ENCODE measurements at places on chromosomes 3 and 15.
A peak's percentile ranks its signal among the peaks of the same experiment; 100 is the strongest.

DNA sequence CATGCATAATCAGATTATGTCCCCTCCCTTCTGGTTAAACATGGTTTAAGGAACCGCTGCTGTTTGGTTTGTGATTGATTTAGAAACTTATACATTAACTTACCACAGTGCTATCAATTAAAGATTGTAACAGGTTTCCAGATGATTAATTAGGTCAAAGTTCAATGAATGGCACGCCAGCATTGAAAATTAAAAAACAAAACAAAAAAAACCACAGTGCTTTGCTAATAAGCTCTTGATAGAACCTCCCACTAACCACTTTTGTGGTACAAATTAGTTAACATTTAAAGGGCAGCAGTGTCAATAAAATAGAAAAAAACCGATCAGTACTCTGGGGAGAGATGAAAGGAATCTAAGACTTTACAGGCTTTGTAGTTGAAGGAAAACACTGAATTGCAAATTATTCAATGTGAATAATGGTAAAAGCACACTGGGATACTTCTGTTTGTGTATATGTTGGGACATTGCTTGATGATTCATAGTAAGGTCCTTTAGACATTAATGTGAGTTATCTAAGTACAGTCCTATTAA is 7.6 kb upstream of the C3orf38 start:
- no peak for DNase-seq

DNA sequence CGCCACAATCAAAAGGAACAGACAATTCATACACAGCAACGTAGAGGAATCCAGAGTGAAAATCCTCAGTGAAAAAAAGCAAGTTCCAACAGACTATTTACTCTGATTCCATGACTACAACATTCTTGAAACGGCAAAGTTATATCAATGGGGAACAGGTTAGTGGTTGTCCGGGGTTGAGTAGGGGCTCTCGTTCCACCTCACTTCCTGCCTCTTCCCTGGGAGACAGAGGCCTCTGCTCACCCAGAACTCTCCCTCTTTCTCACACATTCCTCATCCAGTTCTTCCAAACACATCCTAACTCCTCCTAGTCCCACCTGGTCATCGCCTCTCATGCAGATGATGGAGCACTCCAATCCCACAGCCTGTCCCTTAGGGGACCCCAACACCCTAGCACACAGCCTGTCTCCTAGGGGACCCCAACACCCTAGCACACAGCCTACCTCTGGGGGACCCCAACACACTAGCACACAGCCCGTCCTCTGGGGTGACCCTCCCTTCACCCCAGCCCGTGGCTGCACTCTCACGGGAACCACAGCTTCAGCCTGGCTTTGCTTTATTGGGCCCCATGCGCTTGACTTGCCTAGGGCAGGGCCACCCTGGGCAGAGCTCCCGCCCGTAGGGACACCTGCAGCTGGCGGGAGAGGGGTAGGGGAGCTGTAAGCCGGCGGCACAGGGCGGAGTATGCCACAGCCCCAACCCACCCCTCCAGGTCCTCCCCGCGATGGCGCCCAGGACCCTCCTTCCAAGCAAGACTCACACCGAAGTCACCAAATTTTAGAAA is 5.2 kb downstream of the OCA2 start:
- DNase-seq, result no peak

DNA sequence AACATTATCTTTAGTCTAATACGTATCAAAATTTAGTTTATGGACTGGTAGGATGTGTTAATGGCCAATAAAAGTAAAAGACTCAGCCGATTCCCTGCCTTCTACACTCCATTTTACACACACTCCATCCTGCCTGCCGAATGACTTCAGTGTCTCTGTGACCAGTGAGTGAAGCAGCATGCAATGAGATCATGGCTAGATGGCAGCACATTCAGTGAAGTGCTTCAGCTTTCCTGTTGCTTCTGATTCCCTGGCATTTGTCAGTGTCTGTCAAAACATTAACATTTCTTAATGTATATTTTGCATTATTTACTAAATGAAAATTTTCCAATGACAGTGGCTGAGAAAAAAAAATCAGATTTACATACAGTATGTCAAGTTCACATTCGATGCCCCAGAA is 412.0 kb downstream of the FHIT start:
- DNase-seq, result peak; percentile 73

GRCh38 chr15:81747026-81747425 is 298.8 kb downstream of the MEX3B start:
- no peak for DNase-seq

DNA sequence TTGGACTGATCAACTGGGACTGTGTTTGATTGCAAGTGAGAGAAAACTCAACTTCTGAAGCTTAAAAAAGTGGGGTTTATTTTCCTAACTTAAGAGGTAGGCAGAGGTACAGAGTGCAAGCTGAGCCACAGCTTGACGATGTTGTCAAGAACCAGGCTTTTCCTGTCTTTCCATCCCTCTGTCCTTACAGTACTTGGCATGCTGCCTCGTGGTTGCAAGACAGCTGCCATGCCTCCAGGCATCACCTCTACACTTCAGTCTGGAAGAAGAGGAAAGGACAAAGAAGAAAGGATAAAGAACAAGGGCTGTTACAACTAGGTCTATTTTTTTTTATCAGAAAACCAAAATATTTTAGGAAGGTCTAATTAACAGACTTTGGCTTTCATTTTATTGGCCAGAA is 51.8 kb upstream of the GALNT15 start:
- no peak for DNase-seq

DNA sequence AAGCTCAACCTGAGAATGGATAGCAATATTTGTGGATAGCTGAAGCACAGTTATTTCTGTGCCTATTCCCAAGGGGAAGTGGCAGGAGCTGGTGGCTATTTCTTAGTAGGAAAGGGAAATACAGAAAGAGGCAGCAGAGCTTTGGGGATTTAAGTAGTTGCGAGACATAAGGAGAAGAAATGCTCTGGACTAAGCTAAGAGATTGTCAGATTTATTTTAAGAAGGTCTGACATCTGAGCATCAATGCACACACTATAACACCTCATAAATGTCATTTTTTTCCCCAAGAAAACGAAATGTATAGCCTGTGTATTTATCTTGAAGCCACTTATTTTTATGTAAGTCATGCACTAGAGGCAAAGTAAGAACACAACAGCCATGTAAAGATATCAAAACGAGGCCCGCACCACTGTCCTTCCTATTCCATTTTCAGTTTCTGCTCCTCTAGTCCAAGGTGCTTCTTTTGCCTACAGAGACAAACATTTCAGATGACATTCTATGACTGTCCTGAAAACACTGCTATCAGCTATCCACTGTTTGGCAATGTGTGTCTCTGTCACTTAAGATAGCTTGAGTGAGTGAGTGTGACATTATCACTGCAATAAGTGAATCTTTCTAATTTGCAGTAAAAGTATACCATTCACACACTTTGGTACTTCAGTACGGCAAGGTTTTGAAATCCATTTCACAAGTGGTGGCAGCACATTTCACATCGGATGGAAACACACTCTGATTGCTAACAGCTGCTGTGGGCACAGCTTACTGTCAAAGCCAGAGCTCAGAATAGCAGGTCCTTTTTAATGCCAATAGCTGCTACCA is 62.7 kb upstream of the ICE2 start:
- DNase-seq, result no peak

DNA sequence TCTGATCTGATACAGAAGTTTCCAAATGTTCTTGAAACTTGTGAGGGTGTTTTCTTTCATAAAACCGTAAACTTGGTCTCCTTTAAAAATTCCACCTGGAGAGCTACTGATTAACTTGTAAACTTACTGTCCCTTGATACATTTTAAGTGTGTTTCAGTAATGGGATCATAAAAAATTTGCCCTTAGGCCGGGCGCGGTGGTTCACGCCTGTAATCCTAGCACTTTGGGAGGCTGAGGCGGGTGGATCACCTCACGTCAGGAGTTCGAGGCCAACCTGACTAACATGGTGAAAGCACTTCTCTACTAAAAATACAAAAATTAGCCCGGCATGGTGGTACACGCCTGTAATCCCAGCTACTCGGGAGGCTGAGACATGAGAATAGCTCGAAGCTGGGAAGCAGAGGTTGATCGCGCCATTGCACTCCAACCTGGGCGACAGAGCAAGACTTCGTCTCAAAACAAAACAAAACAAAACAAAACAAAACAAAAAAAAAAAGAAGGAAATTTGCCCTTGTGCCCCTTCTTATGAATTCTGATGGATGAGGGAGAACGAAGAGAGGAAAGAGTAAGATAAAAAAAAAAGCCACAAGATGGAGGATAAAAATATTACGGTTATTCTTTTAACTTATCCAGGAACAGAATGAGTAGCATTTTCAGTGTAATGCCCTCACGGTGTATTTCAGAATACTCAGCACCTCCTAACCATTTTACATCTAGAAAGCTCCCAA is 32.1 kb upstream of the AP4E1 start:
- DNase-seq, result no peak

DNA sequence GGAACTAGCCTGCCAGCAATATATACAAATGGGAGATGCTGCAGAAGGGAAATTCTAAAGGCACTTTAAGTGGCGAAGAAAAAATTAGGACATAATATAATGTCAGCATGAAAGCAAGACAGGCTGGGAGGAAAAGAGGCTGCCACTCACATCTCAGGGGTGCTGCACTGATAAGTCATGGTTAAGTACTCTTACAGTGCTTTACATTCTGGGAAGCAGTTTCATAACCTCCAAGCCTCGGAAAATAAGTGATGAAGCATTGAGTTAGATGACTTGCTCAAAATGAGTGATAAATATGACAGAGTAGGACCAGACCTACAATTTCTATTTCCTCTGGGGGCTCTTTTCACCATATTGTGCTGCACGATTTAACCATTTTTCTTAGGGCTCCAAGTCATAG is 109.0 kb downstream of the HERC1 start:
- no peak for DNase-seq

- DNase-seq, result no peak
Observed at GRCh38 chr3:48929358-48930035, 10.9 kb downstream of the ARIH2 start.

DNA sequence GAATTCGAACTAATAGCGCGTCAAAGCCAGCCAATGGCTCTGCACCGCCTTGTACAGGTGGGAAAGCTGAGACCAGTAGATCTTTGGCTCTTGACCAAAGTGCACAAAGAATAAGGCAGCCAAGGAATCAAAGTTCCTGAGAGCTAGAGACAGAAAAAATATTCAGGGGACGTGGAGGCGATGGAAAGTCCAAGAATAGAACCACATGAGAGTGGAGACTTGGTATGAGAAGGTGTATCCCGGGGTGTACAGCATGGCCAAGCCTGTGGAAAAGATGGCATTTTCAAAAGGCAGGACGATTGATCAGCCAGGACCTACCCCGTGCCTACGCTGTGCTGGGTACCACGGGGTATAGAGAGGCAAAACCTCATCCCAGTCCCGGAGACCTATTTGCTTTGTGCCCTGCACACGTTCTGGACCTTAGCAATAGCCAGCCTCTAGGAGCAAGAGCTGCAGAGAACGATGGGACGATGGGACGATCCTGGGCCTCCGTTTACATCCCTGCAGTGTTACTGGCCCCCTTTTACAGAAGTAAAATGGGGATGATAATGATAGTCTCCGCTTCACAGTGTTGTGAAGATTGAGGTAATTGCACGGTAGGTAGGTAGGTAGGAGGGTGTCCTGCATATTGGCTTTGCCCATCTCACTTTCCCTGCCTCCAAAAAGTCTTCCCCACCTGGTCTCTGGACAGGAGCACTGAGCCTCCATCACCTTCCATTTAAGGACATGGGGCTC is 583 bp upstream of the RBSN start:
- no peak for DNase-seq

DNA sequence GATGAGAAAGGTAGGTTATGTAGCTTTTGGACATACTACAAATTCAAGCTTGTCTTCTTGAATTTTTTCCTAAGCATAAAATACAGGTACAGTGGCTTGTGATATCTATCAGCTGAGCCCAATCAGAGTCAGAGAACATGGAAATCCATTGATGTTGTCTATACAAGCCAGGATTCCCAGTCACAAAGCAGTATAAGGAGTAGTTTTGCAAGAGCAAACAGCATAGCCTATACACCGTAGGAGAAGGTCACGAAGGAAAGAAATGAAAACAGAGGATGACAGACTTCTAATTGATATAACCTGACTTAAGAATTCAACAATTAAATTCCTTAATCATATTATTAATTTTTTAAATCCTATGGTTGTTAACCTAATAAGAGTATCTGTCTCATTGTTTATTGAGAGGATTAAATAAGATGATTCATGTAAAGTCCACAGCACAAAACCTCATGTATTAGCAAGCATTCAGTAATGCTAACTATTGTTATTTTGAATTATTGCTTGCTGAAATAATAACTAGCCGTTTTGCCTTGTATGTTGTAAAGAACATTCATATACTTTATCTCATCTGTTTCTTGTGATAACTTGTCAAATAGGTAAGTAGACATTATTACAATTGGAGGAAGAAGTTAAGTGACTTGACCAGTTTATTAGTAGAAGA is 276.6 kb upstream of the ZPLD1 start:
- DNase-seq, result no peak

GRCh38 chr3:177448987-177449359 is 251.7 kb upstream of the TBL1XR1 start:
- no peak for DNase-seq

DNA sequence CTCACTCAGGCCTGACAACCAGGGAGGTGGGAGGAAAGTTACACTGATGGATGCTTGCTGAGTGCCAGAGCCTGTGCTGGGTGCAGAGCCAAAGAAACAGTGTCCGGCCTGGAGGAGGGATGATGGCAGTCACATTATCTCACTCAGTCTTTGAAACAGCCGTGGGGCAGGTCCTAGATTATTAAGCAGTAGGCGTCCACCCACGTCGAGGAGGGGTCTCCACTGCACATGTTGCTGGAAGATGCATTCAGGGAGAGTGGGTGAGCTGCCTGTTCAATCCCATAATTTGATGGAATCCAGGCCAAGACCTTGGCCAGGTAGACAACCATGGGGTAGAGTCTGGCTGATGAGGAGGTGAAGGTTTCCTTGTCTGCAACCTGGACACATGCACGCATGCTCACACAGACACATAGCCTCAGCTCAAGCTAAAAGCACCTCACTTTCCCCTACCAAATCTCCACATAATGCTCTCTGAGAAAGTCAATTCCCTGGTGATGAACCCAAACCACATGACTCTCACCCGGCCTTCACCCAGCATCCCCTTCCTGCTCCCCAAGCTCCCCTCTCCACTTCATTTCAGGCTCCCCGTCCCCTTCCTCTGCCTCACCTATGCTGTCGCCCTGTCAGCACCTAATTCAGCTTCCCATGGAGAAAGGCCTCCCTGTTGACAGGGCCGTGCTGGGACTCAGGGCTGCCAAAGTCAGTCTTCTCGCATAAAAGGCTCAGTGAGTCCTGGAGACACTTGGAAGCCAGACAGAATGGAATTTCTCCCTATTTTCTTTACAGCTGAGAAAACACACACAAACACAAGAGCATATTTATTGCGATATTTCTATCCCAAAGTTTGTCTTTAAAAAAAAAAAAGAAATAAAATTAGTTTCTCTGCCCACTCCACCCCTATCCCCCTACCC is 29.8 kb downstream of the ACAN start:
- no peak for DNase-seq

GRCh38 chr3:27114684-27115083 is 254.5 kb downstream of the NEK10 start:
- no peak for DNase-seq

GRCh38 chr3:96813820-96814650 is at the start of gene EPHA6:
Gene EPHA6 (plus strand): TSS chr3:96814594.
- peak; percentile 4 for DNase-seq
